Esophagus muscularis mucosa (tissue), 4 donors: ENCODE measurements at places on chromosomes 1 and 21.
A peak's percentile ranks its signal among the peaks of the same experiment; 100 is the strongest.

GRCh38 chr1:54777431-54777830 lies 13.1 kb upstream of the PARS2 start:
- DNase-seq = no peak

GRCh38 chr1:100862591-100862990 lies 32.1 kb downstream of the EXTL2 start:
- no peak for DNase-seq

- DNase-seq = no peak
Observed at GRCh38 chr1:30950700-30951099, 42.1 kb upstream of the SDC3 start.

- DNase-seq = no peak
Observed at GRCh38 chr1:193539731-193540459, 353.5 kb upstream of the B3GALT2 start.

DNA sequence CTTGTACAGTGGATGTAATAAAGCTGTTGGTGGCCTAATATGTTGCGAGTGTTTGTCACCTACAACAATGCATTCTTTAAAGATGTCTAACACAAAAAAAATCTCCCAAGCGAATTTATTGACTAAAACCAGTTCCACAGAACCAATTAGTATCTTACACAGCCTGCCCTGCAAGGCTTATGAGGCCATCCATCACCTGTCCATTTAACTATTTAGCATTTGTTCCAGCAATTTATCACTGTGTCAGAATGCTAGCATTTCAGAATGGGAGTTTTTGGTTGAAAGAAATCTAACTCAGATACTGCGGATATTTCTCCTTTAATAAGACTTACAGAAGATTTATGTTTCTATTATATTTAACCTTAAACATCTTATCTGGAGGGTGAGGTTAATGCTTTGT lies 831.1 kb upstream of the PRMT6 start:
- no peak for DNase-seq

GRCh38 chr1:225338545-225338944 lies 89.3 kb downstream of the LBR start:
- DNase-seq = no peak

DNA sequence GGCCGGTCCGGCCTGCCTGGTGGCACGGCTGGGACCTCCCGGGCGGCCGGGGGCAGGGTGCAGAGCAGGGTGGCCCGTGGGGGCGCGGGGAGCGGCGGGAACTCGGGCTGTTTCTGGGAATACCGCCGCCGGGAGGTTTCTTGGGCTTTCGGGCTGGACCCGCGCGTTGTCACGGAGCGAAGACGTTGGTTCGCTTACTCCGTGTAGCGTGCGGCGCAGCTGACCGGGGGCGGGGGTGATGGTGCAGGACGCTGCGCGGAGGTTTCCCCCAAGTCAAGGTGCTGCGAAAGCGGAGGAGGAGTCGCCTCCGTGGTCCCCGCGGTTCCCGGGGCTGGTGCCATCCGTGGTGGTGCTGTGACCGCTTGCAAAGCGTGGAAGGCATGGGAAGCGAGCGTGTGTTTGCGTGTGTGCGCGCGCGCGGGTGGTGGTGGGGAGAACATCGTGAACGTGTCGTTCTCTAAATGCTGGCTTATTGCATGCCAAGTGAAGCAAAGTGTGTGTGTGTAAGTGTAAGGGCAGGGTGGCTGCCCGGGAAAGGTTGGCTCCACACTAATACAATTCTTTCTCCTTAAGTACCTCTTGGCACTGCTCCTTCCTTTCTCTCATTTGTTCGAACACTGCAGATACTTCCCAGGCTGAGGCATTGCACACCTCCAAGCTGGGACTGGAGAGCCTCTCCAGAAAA lies 1.1 kb downstream of the RYR2 start:
- DNase-seq = no peak

DNA sequence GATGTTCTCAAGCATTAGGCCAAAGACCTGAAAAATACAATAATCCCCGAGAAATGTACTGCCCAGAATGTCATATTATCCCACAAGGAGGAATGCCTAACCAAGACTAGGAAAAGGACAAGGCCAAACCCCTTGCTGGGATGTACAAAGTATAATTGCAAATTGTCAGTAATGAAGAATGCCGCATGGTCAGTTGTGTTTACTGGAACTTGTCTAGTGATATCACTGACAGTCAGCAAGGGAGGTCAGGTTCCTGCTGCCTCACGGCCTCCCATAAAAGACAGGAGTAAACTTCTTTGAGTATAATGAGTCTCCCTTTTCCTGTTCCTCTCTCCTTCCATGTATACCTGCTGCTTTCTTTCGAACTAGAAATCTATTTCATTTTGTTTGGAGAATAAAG lies 222.8 kb downstream of the RHOU start:
- no peak for DNase-seq

DNA sequence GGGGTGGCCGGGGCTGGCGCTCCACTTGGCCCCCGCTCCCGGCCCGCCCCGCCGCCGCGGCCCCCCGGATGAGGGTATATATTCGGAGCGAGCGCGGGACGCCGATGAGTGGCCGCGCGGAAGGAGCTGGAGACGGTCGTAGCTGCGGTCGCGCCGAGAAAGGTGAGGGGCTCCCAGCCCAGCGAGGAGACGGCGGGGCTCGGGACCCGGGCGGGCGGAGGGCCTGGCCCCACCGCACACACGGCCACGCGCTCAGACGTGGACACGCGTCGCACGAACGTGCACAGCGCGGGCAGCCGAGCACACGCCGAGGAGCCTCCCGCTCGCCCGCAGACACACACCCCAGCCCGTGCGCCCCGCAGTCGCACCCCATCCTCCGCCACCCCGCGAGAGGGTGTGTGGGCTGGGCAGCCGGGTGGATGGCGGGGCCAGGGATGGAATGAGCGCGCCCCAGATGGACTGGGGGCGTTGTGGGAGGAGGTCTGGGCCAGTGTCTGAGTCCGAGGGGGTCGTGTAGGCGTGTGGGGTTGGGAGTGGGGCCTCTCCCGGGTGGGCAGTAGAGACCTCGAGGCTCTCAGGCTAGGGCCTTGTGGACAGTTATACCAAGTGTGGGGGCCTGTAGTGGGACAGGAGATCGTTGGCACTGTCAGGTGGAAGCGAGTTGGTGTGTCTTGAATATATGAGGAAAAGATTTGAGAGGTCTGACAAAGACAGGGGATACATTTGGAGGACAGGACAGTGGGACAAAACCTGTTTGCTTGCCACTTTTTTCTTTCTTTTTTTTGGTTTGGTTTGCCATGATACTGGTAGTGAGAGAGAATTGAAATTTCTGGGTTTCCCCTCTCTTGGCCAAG lies at the start of gene UAP1:
UAP1 (plus strand) TSS at position 107 of the 854 bp plus-strand sequence. CDS start 4,347 bp downstream, outside the sequence.
- no peak for DNase-seq

DNA sequence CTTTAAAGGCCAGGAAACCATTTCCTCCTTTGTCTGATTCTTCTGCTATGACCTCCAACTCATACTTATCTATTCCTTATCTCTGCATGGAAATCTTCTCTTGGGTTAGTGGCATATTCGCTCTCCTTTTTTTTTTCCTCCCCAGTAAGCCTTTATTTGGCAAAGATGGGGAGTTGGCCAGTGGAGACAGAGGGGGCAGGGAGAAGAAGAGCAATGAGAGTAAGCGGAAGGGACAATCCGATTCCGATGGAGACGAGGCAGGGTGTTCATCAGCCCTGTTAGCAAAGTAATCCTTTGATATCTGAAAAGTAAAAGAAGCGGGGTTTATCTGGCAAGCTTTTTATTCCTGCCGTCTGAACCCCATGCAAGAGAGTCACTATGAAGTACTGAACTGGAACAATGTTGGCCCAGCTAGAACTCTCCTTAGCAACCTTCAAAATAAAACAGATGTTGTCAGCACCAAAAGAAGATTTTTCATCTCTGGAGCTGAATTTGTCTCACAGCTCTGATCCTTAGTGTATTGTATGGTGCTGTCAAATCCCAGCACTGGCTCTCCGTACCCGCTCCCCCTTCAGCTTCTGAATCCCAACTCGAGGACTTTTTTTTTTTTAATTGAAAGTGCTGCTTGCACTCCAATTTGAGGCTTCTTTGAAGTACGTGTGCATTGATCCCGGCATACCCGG lies 40.9 kb downstream of the PTGFRN start:
- DNase-seq = peak; percentile 89

DNA sequence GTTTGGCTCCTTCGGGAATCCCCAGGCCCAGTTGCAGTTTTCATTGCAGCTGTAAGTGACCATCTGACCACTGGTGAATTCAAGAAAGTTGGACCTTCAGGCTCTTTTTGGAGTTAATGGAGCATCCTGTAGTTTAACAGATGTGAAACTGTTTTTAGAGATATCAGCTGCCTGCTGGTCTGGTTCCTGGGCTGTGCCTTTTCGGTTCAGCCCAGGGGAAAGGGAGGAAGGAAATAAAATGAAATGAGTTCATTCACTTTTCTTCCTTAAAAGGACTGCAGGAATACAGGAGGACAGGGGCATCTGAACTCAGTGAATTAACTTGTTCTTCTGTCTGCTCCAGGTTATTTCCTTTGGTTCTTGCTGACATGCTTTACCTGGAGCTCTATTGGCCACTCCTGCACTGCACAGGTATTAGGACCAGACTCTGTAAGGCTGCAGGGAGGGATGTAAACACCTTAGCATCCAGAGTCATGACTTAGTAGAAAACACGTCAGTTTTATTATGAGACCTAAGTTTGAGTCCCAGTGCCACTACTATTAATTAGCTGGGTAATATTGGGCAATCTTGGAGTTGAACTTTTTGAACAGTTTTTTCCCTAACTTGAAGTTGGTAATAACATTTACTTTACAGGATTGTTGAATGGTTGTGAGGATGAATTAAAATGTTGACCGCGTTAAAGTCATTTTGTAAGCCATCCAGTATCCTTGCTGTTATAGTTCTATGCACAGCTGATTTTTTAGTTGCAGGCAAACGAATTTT lies 83.6 kb downstream of the LRRC8D start:
- DNase-seq = no peak

DNA sequence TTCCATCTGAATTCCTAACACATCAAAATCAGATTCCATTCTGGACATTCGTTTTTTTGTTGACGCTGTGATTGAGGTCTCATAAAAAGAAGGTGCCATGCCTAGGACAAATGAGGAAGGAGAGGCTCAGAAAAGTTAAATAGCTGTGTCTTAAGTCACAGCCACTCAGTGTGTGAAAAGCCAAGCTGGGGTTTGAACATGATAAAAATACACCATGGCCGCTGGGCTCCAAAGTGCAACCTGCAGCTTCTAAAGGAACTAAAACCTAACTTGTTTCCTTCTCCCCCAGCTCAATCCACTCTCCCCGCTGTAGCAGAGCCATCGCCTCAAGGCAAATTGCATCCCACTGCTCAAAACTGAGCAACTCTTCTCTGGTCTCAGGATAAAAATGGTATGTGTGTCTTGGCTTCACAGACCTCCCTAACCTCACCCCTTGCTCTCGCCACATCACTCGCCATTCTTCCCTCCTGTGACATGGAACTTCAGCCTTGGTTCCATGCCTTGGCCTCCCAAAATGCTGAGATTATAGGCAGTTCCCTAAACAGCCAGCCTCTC lies 22.1 kb upstream of the FAM20B start:
- DNase-seq = peak; percentile 75

DNA sequence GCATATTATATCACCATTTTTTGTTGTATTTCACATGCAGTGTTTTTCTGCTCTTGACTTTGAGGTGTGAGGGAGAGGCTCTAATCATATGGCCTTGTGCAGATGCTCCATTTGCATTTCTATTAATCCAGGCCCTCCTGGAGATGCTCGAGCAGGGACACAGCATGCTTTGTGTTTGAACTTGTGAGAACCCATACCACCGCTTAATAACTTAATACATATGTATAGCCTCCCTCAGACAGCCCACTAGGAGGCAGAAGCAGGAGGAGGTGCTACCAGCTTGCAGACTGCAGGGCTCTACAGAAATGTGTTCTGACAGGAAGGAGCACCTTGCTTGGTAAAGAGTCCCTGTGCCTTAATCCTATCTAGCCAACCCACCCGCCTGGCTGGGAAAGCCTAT lies 155.2 kb downstream of the BARHL2 start:
- no peak for DNase-seq

- DNase-seq = no peak
Observed at GRCh38 chr1:46223472-46223943, 20.4 kb downstream of the LURAP1 start.

GRCh38 chr1:57229076-57229475 lies 194.8 kb downstream of the DAB1 start:
- DNase-seq = no peak
